ENCODE measurements at places on chromosomes 3 and 15.

DNA sequence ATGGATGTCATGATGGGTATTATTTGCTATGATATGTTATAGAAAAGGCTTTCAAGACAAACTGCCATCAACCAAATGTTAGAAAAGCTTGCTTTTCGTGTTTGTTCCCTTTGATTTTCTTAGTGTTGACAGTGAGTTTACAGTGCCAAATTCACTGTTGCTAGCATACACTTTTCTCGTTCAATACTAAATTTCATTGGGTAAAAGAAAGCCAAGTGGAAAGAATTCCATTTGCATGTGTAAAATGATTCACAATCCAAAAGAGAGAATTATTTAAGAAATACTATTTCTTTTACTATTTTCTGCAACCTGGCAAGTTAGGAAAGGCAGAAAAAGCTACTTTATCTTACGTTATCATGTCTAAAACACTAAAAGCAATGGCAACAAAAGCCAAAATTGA lies 301.4 kb downstream of the OTOL1 start:
- DNase-seq = no peak

GRCh38 chr3:143016321-143016972 lies 15.1 kb downstream of the U2SURP start:
- peak; percentile 41 for DNase-seq

GRCh38 chr3:119609301-119609700 lies 11.6 kb downstream of the PLA1A start:
- no peak for DNase-seq

DNA sequence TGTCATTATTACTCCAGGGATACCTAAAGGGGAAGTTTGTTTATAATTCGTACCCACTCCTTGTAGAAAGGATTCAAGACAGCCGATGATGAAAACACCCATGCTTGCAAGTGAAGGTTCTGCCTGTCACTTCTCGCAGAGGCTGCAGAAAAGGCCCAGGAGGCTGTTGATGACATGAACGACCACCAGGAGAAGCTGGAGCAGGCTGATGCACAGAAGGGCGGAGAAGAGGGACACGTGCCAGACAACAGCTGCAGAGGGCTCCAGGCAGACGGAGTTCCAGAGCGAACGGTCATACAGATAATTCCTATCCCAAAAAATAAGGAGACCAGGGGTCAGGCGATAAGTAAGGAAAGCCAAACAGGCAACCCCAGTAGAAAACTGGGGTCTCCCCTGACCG lies 5.7 kb upstream of the DYNLT2B start:
- no peak for DNase-seq

DNA sequence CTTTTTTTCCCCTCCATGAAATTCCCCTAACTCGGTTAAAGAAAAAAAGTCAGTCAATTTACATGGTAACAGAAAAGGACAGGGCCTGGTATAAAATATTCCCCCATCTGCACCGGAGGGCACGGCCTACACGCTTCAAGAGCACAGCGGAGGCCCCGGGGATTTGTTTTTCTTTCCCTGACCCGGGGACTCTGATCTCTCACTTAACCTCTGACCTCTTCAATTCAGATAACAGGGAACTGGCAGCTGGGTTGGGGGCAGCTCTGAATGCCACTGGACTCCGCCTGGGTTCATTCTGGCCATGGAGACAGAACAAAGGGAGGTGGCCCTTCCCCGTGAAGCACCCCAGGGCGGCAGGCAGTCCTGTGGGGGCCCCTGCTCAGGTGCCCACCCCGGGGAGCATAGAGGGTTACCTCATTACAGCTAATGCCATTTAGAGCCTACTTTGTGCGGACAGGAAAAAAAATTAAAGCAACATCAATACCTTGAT lies 257.5 kb downstream of the SHQ1 start:
- DNase-seq = no peak

DNA sequence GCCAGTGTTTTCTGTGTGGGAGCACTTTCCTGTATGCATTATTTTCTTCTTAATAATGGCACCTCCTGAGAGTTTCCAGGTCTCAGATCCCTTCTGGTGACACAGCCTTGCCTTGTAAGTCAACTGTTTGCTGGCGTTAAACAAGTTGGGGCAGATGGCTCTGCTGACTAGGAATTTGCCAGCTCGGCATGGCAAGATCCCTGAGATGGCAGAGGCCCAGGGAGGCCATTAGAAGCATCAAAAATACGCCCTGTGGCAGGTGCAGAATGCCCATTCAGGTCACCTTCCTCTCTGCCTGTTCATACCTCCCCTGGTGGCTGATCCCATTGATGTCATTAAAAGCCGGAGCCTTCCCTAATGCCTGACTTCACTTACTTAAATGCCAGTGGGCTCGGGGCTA lies 320.9 kb upstream of the CTDSPL start:
- DNase-seq = no peak

DNA sequence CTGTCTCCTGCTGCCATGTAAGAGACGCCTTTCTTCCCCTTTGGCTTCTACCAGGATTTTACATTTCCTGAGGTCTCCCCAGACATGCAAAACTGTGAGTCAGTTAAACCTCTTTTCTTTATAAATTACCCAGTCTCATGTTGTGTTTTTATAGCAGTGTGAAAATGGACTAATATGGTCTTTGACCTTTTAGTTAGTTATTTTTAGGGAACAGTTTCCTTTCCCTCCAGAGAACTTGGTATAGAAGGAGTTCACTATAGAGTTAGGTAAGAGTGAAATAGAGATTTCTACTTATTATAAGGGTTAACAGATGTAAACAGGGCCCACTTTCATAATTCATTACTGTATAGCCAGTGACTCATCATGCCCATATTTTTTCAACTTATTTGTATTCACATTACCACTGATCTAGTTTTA lies 170.9 kb downstream of the UNC13C start:
- peak; percentile 14 for DNase-seq

- DNase-seq = peak; percentile 47
These were observed 40.5 kb downstream of the DPPA2 start for GRCh38 chr3:109275702-109276293.

- peak; percentile 59 for DNase-seq
These were observed 436.2 kb upstream of the SUCLG2 start for GRCh38 chr3:68090571-68090970.

- no peak for DNase-seq
These were observed 369.6 kb upstream of the RORA start for GRCh38 chr15:61598655-61599054.

GRCh38 chr3:134651347-134652041 lies 672 bp upstream of the KY start:
- peak; percentile 15 for DNase-seq

GRCh38 chr15:49927189-49927861 lies 191.7 kb downstream of the ATP8B4 start:
- no peak for DNase-seq

- DNase-seq = peak; percentile 65
These were observed 28.5 kb downstream of the PTPRG start for GRCh38 chr3:61589856-61590255.

- DNase-seq = no peak
These were observed 15.8 kb downstream of the ARIH2 start for GRCh38 chr3:48934333-48934991.

- DNase-seq = no peak
These were observed 52.4 kb upstream of the CMSS1 start for GRCh38 chr3:99765042-99765942.

- no peak for DNase-seq
These were observed 61.6 kb downstream of the ATP1B3 start for GRCh38 chr3:141938011-141938500.

- no peak for DNase-seq
These were observed 23.4 kb downstream of the VPS39 start for GRCh38 chr15:42184736-42185135.

DNA sequence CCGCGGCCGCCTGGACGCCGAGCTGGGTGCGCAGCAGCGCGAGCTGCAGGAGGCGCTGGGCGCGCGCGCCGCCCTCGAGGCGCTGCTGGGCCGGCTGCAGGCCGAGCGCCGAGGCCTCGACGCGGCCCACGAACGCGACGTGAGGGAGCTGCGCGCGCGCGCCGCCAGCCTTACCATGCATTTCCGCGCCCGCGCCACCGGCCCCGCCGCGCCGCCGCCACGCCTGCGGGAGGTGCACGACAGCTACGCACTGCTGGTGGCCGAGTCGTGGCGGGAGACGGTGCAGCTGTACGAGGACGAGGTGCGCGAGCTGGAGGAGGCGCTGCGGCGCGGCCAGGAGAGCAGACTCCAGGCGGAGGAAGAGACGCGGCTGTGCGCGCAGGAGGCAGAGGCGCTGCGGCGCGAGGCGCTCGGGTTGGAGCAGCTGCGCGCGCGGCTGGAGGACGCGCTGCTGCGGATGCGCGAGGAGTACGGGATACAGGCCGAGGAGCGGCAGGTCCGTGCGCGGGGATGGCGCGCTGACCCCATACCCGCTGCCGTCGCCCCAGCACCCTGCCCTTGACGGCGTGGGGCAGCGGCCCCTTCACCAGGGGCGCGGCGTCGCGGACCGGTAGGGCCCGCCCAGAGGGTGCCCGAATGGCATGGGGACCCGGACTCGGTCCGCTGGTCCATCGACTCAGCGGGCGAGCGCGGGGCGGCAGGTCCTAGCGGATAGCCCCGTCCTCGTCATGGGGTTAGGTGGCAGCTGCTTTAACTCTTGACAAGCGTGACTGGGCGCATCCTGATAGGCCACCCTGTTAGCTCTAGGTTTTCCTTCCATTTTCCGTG lies 848 bp downstream of the SYNM start:
- peak; percentile 11 for DNase-seq

DNA sequence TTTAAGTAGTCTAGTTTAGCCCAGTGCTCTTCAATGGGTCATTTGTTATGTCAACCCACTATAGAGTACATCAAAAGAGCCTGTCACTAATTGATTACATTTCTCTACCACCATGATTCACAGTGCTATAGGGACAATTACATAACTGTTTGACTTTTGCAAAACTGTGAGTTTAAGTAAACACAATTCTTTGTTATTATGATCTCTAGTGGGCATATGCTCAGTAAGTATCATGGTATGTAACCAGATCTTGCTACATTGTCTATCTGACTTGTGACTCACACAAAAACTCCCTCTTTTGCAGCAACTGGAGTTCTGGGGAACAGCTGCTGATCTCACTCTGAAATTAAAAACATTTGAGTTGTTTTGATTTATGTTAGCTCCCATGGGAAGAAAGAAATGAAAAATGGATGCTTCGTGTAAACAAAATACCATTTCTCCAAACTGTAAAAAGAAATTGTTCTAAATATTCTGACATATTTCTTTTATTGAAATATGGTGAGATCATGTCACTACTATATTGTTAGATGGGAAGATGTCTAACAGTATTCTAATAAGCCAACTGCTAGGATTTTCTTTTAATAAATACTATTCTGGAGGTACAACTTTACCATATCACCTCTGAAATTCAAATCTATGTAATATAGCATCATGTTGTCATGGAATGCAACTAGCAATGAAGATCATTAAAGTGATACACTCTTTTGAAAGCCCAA lies 470.4 kb downstream of the ROBO1 start:
- DNase-seq = peak; percentile 47

DNA sequence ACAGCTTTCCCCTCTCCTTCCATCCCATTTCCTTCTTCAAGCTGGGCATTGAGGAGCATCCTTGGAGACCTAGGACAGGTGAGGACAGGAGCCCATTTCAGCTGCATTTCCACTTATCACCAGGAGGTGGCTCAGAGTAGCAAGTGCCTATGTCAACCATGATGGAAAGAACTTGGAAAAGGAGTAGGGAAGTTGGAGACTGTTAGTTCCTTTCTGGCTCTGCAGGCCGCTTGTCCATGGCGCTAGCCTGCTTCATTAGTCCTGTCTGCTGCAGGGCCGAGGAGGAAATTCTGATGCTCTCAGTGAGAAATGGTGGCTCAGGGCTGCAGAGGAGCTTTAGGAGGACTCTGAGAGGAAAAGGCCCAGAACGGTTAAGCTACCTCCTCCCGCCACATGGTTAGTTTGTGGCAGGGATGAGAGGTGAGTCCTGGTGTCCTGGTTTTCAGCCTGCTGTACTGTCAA lies 7.0 kb upstream of the CD276 start:
- DNase-seq = peak; percentile 69

- no peak for DNase-seq
These were observed 3.9 kb downstream of the THBS1 start for GRCh38 chr15:39584662-39585388.

DNA sequence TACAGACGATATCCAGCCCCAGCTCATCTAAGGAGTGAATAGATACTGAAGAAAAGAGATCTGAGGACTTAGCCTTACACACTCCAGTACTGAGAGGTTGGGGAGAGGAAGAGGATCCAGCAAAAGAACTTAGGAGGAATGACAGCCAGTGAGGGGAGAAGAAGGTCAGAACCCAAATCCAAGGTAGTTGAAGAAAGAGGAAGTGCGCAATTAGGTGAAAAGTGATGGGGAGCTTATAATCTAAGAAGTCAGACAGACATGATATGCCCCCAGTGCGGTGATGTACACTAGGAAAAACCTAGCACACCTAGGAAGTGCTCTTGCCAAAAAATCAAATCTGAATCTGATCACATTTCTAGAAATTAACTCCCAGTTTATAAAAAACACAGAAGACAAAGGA lies 20.6 kb downstream of the ENTPD3 start:
- DNase-seq = no peak

DNA sequence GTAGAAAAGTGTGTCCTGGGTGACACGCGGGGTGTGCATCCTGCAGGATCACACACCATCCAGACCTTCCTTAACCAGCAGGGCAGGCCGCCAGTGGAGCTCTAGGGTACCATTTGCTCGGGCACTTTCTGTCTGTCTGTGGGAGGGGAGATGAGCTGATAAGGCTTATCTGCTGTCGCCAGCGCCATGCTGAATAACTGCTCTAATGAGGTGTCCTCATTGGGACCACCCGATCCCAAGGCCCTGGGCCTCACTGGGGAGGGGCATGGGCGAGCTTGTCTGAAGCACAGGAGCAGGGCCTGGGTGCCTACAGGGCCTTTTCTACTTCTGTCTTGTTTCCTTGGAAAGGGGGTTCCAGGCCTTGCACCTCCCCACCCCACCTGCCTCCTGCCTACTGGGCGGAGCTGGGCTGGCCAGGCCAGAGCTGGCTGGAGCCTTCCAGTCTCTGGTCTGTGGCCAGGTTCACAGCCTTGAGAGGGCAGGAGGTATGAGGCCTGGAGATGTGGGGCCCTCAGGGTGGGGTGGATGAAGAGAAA lies 2.5 kb upstream of the GATA2 start:
- no peak for DNase-seq

GRCh38 chr3:194031867-194032635 lies 103.9 kb upstream of the HES1 start:
- DNase-seq = peak; percentile 90

DNA sequence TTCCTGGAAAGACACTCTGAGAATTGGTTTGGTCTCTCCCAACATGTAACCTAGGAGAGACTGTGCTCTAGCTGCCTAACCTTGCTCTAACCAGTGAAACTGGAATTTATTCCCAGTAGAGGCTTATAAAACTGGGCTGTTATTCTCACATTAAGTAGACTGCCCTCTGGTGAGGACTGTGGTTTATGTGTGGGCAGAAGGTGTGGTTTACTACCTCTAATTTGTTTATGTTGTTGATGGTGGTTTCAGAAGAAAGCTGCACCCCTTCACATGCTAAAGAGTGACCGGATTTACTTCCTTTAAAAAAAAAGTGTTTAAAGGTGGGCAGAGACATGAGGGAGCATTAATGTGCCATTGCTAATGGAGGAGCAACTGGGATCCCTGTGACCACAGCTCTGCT lies 273.2 kb downstream of the MECOM start:
- peak; percentile 93 for DNase-seq

DNA sequence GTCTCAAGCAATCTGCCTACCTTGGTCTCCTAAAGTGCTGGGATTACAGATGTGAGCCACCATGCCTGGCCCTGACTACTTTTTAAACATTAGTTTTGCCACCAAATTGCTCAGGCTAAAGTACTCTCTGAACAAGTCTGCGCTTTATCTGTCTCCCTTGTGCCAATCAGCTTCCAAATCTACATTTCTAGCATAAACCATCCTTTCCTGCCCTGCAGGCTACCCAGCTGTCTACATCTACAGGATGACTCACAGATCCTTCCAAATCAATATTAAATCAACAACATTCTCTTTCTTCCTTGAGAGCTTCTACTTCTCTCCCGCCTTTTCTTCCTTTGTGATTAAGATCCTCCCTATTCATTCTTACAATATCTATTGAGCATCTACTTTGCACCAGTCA lies 16.0 kb upstream of the ATOSA start:
- no peak for DNase-seq
